ENCODE measurements at places on chromosomes 11 and 22.

DNA sequence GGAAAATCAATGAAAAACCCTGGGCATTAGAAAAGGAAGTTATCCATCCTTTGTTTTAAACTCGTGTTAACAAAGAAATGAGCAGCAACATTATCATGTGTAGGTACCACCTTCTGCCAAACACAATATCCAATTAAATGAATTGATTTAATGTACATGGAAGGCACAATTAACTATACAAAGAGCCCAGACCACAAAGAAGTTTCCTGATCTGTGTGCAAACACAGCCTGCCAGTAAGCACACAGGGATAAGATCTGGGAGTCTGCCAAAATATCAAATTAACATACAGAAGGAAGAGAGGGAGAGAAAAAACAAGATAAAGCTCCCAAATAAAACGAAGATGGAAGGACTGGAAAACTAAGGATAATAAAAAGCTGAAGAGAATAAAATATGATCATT is 54.1 kb upstream of the SLC25A1 start:
- DNase-seq = no peak

DNA sequence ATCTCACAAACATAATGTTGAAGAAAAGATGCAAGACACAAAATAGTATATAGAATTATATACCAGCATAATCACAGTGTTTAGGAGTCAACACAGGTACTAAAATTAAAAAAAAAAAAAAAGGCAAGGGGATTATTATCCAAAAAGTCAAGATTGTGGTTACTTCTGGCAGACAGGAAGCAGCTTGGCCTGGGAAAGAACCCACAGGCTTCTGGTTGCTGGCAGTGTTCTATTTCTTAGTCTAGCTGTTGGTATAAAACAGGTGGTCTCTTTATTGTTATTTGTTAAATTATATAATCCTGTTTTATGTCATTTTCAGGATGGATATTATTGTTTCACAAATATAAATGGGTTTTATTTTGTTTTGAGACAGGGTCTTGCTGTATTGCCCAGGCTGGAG is 54.0 kb downstream of the C11orf58 start:
- DNase-seq = no peak

DNA sequence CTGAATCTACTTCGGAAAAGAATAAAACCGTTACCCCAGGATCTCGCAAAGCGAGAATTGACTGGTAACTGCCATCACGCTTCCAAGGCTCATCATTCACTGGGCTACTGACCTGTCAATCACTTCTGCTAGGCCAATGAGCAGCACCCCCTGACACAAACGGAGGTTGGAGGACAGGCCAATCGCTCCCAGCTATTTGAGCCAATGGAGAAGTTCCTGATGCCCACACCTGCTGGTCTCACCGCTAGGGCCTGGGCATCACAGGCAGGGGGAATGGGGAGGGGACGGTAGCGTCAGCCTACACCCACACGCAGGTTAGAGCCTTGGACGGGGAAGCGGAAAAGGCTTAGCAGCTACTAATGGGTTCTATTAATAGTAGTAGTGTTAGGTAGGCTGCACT is 56.7 kb upstream of the CHST1 start:
- no peak for DNase-seq

DNA sequence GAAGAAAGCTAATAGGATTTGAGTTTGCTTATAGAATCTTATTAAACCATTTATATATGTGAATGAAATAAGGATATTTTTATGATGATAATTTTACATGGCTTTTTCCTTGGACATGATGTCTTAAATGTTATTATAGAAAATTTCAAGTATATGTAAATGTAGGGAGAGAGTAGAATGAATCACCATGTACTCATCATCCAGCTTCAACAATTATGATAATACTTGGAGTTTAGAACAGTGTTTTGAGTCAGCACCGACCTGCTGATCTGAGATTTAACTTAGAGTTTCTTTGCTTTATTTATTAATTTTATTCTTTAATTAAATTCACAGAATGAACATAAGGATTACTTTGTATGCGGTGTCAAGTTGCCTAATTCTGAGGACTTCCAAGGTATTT is 193.5 kb downstream of the UVRAG start:
- no peak for DNase-seq

DNA sequence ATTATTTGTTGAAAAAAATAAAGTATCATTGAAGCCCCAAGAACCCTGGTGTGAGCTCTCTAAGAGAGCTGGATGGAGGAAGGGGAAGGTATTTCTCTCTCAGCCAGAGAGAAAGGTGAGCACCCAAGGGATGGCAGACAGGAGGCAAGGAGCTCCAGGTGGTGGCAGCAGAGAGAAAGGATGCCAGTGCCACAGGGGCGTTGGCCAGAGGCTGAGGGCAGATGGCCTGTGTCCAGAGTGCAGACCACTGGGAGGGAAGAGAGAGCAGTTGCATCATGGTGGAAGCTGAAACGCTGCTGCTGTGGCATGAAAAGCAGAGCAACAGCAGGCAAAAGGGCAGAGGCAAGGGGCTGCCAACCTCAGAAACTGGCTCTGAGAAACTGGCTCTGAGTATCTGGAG is 8.5 kb downstream of the SPON1 start:
- no peak for DNase-seq

- no peak for DNase-seq
Measured at GRCh38 chr11:78714539-78714938, 139.9 kb upstream of the NARS2 start.

DNA sequence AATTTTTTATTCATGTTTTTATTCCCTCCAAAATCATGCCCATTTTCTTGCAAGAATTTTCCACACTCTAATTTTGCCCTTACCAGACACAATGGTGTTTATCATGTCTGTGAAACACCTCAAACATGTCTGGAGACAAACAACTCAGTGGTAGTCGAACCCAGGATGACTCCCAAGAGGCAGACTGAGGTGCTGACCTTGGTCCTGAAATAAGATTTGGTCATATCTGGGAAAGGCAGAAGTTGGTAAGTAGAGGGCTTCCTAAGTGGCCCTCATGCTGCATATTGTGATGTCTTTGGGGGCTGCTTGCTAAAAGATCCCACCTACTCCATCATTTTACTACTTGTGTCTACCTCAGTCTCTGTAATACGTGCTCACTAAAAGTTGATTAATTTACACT is 369.4 kb upstream of the ISX start:
- DNase-seq = no peak

DNA sequence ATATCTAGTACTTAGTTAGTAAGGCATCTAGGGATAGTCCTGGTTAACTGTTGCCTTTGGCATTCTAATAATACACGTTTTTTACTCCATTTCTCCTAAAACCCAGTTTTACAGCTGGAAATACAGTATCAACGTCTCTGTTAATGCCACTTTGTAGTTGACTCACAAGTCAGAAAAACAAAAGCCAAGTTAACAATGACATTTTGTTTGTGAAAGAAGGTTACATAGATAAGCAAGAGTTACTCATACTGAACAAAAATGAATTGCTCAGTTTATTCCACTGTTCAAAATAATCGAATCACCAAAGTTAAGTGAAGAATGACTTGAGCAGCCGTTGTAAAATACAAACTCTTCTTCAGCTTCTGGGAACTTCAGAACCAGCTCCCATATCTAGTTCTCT is 540.3 kb downstream of the ETS1 start:
- no peak for DNase-seq

DNA sequence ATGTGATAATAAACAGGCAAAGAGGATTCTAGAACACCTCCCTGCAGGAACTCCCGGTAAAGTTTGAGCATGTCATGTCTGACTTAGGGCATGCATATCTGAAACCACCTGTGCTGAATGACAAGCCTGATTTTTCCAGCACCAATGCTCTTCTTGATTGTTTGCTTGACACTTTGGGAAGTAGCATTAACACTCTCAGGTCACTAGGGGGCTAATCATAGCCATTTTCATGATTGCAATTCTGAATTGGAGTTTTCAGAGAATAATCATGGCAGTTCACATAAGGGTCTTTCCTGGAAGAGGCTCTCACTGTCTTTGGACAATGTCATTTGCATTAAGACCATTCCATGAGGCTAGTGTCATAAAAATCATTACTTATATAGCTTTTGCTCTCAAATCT is 234.4 kb upstream of the MTNR1B start:
- peak; percentile 9 for DNase-seq

DNA sequence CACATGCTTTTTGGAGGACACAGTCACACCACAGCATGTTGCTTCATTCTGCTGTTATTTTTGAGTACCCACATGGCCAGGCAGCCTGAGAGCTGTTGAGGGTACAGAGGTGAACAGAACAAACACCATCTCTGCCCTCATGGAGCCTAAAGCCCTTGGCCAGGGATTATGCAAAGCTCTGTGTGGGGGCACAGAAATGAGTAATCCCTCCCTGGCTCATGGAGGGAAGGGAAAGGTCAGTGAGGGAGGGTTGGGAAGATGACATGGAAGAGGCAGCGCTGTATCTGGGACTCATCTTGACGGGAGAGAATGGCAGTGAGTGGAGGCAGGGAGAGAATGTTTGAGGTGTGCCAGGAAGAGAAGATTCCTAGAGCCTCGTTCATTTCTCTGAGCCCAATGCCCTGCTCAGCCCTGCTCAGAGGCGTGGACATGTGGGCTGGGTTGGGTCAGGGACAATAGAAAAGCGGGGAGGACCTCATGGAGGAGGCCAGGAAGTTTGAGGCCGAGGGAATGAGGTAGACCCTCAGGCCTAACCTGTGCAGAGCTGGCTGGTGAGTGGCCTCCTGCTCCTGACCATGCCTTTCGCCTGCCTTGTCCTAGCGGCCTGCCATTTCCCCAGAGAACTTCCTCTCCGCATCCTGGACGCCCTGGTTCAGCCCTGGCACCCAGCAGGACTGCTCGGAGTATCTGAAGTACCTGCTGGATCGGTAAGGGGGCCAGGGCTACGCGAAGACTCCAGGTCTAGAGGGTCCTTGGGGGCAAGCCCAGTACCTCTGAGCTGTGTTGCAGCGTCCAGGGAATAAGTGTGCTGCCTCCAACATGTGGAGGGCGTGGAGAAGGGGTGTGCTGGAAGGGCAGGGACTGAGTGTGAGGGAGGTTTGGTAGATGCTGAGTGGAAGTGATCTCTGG is 19.8 kb downstream of the USP35 start:
- no peak for DNase-seq

GRCh38 chr11:95776859-95777258 is 12.7 kb downstream of the FAM76B start:
- DNase-seq = peak; percentile 78

- no peak for DNase-seq
Measured at GRCh38 chr11:132983641-132983978, 548.7 kb downstream of the OPCML start.

DNA sequence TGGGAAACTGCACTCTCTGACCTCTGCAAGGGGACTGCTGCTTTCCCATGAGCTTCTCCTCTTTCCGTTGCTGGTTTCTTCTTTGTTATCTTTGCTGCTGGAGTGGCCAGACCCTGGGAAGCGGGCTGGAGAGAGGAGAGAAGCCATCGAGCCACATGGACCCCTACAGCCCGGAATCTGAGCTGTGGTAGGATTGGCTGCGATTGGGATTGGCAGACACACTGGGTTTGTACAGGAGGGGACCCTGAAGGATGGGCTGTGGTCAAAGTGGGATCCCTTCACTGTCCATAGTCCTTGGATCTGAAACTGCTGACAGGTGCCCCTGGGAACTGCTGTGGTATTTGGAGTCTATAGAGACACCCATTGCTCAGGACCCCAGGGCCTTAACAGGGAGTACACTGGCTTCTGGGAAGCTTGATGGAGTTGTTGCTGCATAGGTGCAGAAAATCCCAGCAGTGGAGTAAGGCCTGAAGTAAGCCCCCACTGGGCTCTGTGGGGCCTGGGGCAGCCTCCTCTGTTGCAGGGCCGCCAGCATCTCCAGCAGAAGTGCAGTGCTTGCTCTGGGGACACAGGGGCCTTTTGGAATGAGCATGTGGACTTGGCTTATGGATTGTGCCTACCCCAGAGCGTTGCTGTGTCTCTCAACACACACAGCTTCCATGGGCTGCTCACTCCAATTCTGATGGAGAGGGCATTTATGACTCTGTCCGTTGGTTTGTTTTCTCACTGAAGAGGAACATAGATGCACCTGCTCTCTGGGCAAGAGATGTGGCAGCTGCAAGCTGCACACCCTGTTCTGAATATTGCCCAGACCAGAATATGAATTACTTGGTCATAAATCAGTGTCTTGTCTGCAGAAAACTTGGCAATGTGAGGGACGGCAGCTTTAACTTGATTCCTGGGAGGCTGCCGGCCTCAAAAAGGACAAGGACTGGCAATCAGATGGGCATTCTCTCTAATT is 32.0 kb downstream of the BCR start:
- peak; percentile 59 for DNase-seq

DNA sequence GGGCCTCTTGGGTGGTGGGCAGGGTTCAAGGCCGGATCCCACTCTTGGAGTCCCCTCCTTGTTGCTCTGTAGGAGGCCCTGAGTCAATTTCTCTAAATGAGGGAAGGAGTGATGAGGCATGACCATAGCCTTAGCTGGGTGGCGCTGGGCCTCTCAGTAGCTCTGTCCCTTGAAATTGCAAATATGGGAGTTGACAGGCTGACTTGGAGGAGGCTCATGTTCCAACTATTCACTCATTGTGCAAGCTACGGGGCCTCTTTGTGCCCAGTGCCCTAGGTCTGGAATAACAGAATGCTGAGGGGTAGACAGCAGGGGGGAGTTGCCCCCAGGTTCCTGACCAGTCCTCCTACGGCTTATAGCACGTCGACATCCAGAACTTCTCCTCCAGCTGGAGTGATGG is 8.0 kb downstream of the SELENOM start:
- DNase-seq = no peak

DNA sequence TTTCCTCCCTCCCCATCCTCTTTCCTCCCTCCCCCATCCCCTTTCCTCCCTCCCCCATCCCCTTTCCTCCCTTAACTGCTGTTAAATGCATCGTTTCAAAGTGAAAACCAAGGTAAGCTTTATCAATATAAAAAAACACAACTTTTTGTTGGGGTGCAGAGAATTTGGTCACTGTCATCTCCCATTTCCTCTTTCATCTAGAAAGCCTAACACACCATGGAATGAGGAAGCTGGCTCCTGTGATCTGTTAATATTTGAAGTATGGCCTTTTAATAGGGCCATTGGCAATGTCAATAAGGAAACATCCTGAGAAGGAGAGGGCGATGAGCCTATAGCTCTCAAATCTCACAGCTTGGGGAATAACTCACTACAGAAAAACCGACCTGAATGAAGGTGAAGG is 7.0 kb downstream of the EXPH5 start:
- no peak for DNase-seq

DNA sequence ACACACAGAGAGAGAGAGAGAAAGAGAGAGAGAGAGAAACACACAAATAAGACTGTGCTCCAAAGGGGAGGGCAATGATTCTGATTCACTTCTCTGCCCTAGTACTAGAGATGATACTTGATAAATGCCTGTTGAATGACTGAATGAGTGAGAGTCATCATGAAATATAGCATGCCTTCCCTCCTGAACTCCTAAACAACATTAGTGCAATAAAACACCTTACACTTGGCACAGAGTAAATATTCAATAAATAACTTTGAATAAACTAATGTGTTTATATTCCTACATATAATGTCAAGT is 511.2 kb upstream of the RAG2 start:
- DNase-seq = no peak

DNA sequence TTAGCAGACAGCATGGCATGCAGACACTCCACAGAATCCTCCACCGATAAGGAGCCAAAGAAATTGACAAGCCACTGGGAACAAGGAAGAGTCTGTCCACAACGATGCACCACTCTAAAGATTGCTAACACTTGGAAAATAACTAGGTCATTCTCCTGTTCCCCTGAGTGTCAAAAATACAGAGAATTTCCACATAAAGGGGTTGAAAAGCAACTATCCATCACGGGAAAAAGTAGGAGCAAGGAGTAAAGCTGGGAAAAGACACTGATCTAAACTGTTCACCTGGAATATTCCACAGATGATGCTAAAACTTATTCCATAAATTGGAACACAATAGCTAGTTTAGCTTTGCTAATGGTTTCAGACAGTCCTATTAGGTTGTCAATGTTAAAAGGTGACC is 47.0 kb upstream of the SLC25A1 start:
- DNase-seq = no peak

- DNase-seq = no peak
Measured at GRCh38 chr11:19093976-19094375, 23.0 kb upstream of the ZDHHC13 start.
